ENCODE measurements at places on chromosomes 12 and 14.

DNA sequence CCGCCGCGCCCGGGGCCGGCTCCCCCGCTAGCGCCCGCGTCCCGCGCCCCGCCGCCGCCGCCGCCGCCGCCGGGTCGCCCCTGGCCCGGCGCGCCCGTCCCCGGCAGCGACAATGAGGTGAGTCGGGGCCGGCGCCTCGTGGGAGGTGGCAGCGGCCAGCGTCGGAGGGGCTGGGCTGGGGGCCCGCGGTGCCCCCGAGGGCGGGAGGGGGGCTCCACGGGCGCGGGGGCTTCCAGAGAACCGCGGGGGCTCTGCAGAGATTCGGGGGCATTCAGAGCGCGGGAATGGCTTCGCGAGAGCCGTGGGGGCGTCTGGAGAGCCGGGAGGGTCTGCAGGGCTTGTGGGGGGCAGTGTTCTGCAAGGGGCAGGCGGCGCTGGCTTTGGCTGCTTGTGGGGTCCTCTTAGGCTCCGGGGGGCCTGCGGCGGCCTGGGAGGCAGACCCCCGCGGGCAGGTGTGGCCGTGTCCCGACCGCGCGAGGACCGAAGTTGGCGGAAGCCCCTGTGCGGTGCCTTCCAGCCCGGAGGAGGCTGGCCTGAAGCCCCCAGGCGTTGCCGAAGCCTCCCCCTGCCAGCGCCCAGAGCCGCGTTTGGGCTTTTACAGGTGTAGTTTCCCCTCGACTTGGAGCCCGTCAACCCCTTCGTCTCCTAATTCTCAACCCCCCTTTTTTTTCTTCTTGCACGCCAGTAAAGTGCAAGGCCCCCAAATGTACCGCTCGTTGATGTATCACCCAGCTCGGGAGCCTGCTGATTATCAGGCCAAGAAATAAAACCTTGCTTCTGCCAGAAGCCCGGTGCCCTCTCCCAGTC lies 93.1 kb upstream of the EVL start:
- peak; percentile 44 for DNase-seq

GRCh38 chr12:84910549-84911241 lies 1.9 kb downstream of the SLC6A15 start:
- no peak for DNase-seq

GRCh38 chr12:112149596-112149995 lies 24.2 kb downstream of the TRAFD1 start:
- no peak for DNase-seq

DNA sequence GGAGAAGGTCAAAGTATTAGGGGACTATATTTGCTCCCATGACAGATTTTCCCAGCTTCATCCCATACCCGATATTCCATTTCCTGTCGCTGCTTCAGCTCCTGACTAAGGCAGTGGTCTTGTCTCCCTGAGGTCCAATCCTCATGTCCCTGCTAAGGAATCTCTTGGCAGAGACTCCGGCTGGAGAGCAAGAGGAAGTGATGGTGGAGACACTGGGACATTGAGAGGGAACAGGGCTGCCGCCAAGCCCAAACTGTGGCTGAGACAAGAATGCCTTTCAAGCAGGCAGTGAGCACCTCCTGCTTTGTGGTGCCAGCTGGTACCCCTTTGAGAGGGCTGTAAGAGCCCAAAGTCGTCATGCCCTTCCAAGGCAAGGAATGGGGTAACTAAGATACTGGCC lies 5.5 kb downstream of the SP7 start:
- DNase-seq = no peak

- DNase-seq = peak; percentile 78
Observed at GRCh38 chr12:47949441-47950341, 13.7 kb upstream of the TMEM106C start.

GRCh38 chr12:60148831-60149230 lies 553.0 kb downstream of the SLC16A7 start:
- no peak for DNase-seq

DNA sequence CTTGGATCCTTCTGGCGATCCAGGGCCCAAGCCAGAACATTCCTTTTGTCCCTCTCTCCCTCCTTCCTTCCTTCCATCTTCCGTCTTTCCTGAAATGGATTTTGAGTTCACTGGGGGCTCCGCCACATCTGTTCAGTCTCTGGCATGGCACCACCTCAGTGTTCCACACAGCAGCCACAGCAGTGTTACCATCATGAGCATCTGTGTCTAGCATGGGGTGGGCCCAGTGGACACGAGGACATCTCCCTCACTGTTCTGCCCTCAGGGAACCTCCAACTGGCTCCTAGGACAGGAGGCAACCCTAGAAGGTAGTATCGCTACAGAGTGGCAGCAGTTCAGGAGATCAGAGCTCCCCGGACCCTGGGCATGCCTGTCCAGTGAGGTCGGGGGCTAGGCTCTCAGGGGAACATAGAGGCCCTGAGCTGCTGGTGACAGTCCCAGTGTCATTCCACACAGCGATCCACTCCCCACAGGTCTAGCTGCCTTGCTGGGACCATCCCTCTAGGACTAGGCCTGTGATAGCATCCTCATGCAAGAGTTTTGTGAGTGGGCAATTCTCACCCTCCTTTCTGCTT lies 59.0 kb downstream of the GALNT16 start:
- DNase-seq = no peak

DNA sequence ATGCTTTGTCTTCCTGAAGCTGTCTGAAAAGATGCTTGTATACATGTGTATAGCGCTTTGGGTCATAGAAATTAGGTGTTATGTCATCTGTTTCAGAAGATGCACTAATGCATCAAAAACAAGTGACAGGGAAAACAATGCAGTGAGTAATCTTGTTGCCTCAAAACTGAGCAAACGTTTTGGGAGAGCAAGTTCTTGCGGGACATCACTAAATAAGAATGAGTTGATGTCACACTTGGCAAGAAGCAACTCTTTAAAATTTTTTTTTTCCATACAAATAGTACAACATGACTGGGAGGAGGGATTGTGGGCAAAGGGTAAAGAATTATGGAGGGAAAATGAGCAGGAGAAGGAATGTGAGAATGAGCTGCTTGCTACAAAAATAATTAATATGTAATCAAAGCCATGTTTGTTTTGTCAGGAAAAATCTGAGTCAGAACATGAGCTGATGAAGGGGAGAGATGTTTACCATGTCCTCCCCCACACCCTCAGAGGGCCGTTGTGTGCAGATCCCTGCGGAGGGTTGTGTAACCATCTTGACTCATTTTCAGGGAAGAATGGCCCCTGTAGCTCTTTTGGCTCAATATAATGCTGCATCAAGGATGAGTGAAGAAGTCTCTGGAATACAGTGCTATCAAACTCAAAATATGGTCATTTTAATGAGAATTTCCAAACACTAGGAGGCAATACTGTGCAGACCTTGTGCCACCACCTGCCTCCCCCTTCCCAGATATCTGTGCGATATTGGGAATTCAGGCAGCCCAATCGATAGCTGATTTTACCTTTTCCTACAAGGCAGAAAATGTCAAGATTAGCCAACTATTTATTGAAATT lies 41.4 kb downstream of the BORCS5 start:
- no peak for DNase-seq

DNA sequence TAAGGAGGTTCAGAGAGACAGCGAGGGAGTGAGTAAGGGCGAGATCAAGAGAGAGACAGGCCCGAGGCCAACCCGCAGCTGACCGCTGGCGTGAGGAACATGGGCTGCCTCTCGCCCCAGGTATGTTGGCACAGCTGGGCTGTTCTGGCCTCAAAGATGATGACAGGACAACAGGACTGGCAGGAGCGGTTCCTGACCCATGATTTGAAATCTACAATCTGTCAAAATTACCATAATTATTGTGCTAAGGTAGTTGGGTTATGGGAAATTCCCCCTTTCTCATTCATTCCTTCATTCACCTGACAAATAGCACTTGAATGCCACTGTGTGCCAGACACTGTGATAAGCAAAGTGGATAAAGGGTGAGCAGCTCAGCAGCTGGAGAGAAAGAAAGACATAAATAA lies 5.1 kb upstream of the ENDOU start:
- peak; percentile 75 for DNase-seq

GRCh38 chr14:70022771-70023445 lies 143.7 kb downstream of the SMOC1 start:
- DNase-seq = no peak

GRCh38 chr12:120658286-120659150 lies 18.1 kb downstream of the CABP1 start:
- DNase-seq = no peak

GRCh38 chr12:44019118-44019517 lies 183.2 kb downstream of the TMEM117 start:
- DNase-seq = no peak

- no peak for DNase-seq
Observed at GRCh38 chr12:87922736-87923135, 106.5 kb downstream of the C12orf50 start.

DNA sequence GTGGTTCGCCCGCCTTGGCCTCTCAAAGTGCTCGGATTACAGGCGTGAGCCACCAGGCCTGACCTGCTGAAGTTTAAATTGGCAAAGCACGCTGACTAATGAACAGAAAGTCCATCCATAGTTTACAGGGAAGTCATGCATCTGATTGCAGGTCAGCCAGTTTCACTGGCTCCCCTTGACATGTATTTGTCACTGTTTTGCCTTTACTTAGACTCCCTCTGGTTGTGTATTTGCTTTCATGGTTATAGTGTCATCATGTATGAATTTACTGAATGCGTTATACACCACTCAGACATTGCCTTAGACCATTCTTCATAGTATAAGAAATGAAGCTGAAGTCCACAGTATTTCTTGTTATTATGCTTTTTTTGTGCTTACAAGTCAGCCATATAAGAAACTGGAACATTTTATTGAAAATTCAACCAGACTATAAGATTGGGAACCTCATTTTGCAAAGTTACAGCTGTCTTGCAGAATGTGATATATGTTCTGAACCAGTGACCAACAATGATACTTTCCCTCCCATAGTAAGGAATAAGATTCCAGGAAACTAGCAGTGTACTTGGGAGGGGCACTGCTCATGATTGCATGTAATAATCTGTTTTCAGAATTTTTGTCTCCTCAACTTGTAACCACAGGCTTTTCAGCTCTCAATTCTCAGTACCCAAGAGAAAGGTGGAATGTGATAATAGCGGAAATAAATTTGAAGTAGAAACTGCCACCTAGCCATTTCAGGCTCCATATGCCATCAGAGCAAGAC lies 51.9 kb upstream of the ATF7IP start:
- DNase-seq = no peak

GRCh38 chr12:40034712-40035111 lies 71.2 kb downstream of the SLC2A13 start:
- DNase-seq = no peak

GRCh38 chr14:99363616-99364290 lies 91.8 kb upstream of the BCL11B start:
- DNase-seq = no peak

DNA sequence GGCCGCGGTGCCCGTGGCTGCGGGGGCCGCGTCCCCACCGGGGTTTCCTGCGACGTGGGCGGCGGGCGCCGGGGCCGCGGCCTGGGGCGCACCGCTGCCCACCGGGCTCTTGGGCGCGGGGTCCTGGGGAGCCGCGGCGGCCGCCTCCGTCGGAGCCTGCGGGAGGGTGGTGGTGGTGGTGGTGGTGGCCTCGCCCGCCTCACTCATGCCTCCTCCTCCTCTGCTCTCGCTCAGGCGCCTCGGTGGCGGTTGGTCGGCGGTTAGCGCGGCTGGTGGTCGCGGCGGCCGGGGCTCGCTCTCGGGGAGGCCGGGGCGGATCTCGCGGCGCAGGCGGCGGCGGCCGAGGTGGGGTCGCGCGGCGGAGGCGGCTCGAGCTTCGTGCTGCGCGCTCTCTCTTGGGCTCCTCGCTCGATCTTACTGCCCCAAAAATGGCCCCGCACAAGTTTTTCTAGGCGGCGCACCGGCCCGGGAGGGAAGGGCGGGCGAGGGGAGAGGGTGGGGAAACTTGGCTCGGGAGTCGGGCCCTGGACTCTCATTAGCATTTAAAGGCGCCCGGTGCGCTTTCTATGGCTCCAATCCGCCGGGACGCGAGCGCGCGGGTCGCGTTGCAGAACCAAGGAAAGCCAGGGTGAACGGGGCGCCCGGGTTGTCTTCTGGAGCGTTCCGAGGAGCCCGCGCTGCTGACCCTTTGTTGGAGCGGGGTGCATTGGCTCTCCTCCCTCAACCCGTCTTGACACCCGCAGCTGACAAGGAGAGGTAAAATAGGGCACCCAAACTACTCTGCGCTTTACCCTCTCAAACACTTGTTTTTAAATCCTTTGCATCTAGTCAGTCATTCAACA lies at the start of gene YBX3:
Gene YBX3 (minus strand): TSS at position 419 of the 842 bp plus-strand sequence. CDS start 212 bp downstream, at position 207.
- no peak for DNase-seq

GRCh38 chr12:111393700-111394300 lies 11.9 kb upstream of the SH2B3 start:
- no peak for DNase-seq

GRCh38 chr12:122977153-122977552 lies 2.1 kb downstream of the OGFOD2 start:
- no peak for DNase-seq

- DNase-seq = no peak
Observed at GRCh38 chr14:98822917-98823316, 449.1 kb downstream of the BCL11B start.

GRCh38 chr12:128909653-128910052 lies 56.4 kb downstream of the GLT1D1 start:
- DNase-seq = no peak

DNA sequence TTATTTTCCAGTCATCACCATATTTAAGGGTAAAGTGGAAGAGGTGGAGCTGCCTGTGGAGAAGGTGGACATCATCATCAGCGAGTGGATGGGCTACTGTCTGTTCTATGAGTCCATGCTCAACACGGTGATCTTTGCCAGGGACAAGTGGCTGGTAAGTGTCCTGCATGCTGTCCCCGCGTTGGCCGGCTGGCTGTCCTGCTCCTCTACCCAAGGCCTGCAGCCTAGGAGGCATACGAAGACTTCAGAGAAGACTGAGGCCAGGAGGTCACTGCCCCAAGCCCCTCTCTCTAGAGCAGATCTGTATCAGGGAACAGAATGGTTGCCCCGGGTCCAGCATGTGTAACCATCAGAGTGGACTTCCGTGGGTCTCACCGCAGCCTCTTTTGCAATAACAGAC lies 77.7 kb downstream of the PRMT8 start:
- no peak for DNase-seq

DNA sequence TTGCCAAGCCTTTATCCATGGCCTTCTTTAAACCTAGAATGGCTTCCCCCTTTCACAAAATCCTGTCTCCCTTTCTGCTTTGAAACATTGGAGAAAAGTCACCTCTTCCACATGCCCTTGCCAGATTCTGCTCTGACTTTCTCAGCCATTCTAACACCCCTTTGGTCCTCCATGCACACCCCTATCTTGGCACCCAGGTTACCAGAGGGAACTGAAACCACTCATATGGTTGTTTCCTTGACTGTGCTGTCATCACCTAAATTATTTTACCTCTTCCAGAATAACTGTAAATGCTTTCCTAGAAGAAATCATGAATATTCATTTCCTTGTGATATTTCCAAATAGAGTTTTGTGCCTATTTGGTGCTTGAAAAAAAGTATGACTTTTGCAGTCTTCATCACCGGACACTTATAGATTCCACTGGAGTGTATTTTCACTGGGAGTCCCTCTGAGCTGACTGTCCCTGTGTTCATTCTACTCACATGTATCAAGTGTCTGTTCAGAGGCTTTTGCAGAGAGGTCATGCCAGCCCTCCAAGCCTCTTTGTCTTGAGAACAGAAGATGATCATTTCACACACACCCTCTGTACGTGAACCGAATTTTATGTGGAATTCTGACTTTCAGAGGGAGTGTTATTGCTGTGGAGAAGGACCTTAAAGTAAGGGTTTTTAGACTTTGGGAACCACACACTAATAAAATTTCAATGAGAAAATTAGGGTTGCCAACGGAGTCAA lies 74.1 kb downstream of the PLXNC1 start:
- DNase-seq = no peak
